CD4-positive, alpha-beta memory T cell (primary cell): ENCODE measurements at places on chromosomes 7 and 10. TPM values are rescaled to one million over a fixed set of nuclear protein-coding genes. Genes with fewer than 3 reads are reported as not detected.

Gene PPP1R3A
- polyA plus RNA-seq, result not detected

Gene MGMT
- 27.6 TPM for polyA plus RNA-seq

Gene TMEM225B
- polyA plus RNA-seq, result 0.98 TPM

Gene OR6V1
- not detected for polyA plus RNA-seq

Gene INHBA
- not detected for polyA plus RNA-seq

Gene IRF5
- polyA plus RNA-seq, result 14.4 TPM

GRCh38 chr7:135326636-135327280 is 93.1 kb downstream of the STRA8 start:
- H3K4me1 ChIP-seq, result no peaks in the 10 kb centered on the region
- H3K27ac ChIP-seq, result no peak overlapping the region
- no peak overlapping the region for H3K4me3 ChIP-seq
- no peaks in the 10 kb centered on the region for H3K27me3 ChIP-seq

GRCh38 chr10:55627501-55628051 is 733.5 kb downstream of the ZWINT start:
- no peak overlapping the region for H3K4me3 ChIP-seq
- H3K36me3 ChIP-seq, result no peaks in the 10 kb centered on the region
- no peak for DNase-seq
- H3K27me3 ChIP-seq, result no peaks in the 10 kb centered on the region
- H3K4me1 ChIP-seq, result no peaks in the 10 kb centered on the region

- H3K27me3 ChIP-seq, result no peaks in the 10 kb centered on the region
- H3K4me3 ChIP-seq, result no peak overlapping the region
- H3K27ac ChIP-seq, result no peak overlapping the region
- H3K4me1 ChIP-seq, result no peaks in the 10 kb centered on the region
These were observed 92.4 kb upstream of the BTBD16 start for GRCh38 chr10:122178655-122179054.

DNA sequence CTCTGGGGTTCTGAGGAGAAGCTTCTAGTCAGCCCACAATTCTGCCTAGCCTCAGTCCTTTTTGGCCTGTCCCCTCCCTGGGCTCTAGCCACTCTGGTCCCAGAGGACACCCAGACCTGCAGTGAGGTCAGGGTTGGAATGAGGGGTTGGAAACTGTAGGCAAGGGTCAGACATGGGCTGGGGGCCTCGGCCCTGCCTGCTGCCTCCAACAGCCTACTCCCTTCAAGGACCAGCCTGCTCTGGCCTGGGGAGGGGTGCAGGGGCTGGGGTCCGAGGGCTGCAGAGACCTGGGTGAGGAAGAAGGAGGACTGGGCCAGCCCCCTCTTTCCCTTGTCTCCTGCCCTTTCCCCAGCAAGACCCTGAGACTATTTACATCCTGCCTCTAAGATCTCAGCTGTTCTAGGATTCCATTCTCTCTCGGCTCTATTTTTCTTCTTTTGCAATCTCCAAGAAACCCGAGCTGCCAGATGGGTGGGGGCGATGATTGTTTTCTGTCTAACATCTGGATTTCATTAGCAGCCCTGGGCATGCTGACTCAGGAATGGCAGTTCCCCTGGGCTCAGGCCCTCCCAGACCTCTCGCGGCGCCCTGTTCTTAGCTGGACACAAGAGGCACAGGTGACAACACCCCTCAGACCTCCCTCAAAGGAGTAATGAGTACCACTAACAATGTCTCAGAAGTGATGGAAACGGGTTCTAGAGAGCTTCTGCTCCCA is 23.1 kb downstream of the ZCCHC24 start:
- H3K4me3 ChIP-seq, result no peak overlapping the region
- H3K36me3 ChIP-seq, result no peaks in the 10 kb centered on the region
- H3K4me1 ChIP-seq, result no peaks in the 10 kb centered on the region
- no peak overlapping the region for H3K27ac ChIP-seq

DNA sequence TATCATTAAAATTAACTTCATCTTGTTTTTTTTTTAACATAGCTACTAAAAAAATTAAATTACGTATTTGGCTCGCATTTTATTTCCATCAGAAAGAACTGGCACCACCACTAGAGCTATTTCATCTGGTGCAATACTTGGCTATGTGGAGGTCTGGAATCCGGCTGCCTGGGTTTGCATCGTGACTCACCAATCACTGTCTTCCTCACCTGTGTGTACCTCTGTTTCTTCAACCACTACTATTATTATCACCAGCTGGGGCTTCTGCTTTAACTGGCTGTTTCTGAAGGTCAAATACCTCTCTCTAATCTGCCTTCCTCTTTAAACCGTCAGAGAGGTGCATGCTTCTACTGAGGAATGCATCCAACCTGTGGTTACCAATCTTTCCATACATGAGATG is 6.5 kb downstream of the WDR91 start:
- peaks cover 9% of the 10 kb centered on the region for H3K36me3 ChIP-seq
- no peaks in the 10 kb centered on the region for H3K27me3 ChIP-seq
- peaks cover 12% of the 10 kb centered on the region for H3K4me1 ChIP-seq
- H3K27ac ChIP-seq, result no peak overlapping the region
- DNase-seq, result no peak
- H3K4me3 ChIP-seq, result no peak overlapping the region

DNA sequence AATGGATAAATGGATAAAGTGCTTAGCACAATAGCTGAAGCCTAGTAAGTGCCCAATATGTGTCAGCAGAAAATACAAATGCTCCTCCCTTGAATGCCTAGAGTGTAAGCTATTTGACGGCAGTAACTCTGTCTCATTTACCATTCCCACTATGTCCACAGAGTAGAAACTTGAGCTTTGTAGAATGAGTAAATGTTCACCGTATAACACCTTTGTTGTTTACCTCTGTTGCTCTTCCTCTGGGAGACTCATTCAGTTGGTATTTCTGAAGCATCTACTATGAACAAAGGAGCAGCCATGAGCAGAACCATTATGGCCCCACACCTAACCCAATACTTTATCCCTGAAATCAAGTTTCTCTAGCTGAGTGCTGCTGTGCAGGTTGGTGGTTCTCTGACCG is 8.4 kb upstream of the SLC16A12 start:
- H3K4me1 ChIP-seq, result no peaks in the 10 kb centered on the region

DNA sequence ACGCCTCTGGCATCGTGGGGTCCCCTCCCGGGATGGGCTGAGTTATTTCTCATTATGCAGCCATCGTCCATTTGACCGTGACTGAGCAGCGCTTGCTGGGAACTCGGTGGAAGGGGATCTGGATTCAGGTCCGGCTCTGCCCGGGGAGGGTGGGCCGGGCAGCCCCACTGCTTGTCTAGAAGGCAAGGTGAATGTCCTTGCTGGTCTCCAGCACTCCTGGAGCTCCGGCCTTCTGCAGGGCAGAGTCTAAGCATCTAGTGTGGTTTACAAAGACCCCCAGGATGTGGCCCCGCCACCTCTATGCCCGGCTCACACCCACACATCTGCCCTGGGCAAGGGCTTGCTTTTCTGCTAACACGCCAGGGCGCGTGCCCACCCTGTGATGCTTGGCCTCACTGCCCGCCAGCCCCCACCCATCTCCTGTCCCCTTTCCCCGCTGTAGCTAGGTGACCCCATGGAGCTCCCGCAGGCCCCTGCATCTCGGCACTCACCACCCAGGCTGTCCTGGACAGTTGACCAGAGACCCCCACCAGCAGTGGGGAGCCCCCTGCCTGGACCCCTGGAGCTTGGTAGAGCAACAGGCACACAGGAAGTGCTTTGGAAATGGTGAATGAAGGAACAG is 151.0 kb upstream of the CHST15 start:
- no peaks in the 10 kb centered on the region for H3K4me1 ChIP-seq
- H3K27me3 ChIP-seq, result no peaks in the 10 kb centered on the region
- no peak for DNase-seq
- H3K4me3 ChIP-seq, result no peak overlapping the region
- no peak overlapping the region for H3K27ac ChIP-seq

GRCh38 chr10:69884024-69884367 is 82.3 kb downstream of the COL13A1 start:
- no peaks in the 10 kb centered on the region for H3K36me3 ChIP-seq
- no peaks in the 10 kb centered on the region for H3K27me3 ChIP-seq
- DNase-seq, result no peak
- H3K27ac ChIP-seq, result no peak overlapping the region
- no peak overlapping the region for H3K4me3 ChIP-seq

DNA sequence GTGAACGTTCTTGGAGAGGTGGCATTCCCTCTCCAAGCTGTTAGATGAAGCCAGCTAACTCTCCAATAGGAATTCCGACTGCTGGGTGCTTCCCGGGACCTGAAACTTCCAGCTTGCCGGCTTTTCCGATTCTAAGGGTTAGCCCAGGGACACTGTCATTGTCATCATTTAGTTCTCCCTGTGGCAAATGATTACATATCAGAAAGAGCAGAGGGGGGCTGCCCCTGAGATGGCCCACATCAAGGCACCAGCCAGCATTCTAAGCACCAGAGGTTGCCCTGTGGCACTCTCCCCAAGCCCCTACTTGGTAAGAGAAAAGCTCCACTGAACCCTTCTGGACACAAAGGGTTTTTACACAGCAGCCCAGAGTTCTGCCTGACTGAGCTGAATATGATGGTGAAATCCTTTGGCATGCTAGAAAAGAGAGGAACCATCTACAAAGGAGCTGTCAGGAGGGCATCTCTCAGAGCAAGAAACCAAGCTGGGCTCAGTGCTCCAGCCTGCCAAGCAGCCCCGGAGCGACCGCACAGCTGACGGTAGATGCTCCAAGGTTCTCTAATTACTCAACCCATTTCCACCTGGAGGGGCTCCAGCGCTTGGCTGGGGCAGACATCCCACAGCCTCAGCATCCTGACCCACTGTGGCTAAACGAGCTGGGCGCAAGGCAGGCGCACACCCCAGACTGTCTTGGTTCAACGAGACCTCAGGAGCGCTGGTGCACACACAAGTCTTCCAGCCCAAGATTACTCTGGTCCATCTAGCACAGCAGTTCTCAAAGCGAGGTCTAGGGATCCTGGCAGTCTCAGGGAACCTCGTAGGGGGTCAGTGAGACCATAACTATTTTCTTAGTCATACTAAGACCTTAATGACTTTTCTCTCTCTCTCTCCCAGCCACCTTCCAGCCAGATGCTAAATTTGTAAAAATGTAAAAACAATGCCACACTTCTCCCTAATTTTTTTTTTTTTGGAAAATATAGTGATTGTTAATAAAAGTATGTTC is 160.5 kb downstream of the GFRA1 start:
- H3K4me1 ChIP-seq, result no peaks in the 10 kb centered on the region
- H3K36me3 ChIP-seq, result no peaks in the 10 kb centered on the region
- no peak overlapping the region for H3K27ac ChIP-seq
- H3K4me3 ChIP-seq, result no peak overlapping the region

DNA sequence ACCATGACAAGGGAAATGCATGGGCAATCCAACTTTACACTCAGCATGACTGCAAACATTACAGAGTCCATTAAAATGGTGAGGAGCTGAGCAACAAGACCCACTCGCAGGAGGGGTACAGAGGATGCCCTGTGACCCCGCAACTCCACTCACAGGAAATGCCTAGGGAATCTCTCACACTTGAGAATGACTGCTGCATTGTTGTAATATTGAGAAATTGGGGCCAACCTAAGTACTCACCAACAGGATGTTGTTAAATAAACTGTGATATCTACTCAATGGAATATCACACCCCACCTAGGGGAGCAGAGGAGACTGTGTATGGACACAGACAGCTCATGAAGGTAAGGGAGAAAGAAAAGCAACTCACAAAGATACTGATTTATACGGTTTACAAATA is 53.4 kb upstream of the CAMK2B start:
- H3K27me3 ChIP-seq, result no peaks in the 10 kb centered on the region
- no peak overlapping the region for H3K27ac ChIP-seq
- no peak for DNase-seq
- no peaks in the 10 kb centered on the region for H3K4me1 ChIP-seq
- H3K36me3 ChIP-seq, result no peaks in the 10 kb centered on the region

DNA sequence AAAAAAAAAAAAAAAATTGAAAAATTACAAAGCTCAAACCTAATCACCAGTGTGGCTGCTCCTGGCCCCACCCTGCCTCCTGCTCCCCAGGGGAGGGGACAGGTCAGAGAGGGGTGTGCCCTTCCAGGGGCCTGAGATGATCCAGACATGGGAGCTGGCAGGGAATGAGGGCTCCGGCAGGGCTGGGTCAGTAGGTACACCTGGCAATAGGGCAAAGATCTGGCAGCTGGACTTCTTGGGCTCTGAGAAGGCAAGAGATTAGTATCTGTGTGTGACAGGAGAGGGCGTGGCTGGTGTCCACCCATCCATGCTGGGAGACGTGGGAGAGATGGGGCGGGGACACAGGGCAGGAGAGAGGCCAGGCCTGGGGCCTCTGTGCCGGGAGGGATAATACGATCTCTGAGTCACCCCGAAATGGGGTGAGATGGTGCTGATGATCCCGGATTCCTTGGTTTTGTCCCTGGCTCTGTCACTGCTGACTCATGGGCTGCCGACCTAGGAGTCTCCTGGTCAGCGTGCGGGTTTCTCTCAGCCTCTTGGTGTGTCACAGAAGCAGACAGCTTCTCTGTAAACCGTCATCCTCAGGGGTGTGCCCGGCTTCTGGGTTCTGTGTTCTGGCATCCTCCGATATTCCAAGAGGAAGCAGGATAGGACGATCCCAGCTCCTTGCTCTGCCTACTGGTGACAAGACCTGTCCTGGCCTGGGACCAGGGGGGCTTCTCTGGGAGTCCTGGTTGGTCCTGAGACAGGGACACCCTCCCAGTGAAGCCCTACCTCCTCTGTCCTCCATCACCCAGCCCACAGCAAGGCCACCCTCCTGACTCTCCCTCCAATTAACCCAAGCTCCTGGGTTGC is 8.2 kb upstream of the CLDN4 start:
- no peaks in the 10 kb centered on the region for H3K36me3 ChIP-seq
- peaks cover 14% of the 10 kb centered on the region for H3K4me1 ChIP-seq
- H3K27me3 ChIP-seq, result no peaks in the 10 kb centered on the region
- H3K27ac ChIP-seq, result no peak overlapping the region
- DNase-seq, result no peak
